ENCODE measurements at places on chromosomes 4 and X. TPM values are rescaled to one million over a fixed set of nuclear protein-coding genes. Genes with fewer than 3 reads are reported as not detected.

Gene ADAMTS3
- 4.2 TPM for total RNA-seq

Gene CDX4
- not detected for total RNA-seq

Gene GUCY1A1
- 0.48 TPM for total RNA-seq

GRCh38 chr4:41256131-41256739, 493 bp upstream of the UCHL1 start:
- peak overlapping the region; percentile 80 for H3K4me3 ChIP-seq
- H3K36me3 ChIP-seq: peaks cover 20% of the 10 kb centered on the region
- H3K4me1 ChIP-seq: peaks cover 17% of the 10 kb centered on the region
- H3K27me3 ChIP-seq: peaks cover 4% of the 10 kb centered on the region
- H3K27ac ChIP-seq: no peak overlapping the region
- DNase-seq: peak; percentile 57

- H3K27ac ChIP-seq: no peak overlapping the region
- H3K27me3 ChIP-seq: no peaks in the 10 kb centered on the region
- H3K4me1 ChIP-seq: no peaks in the 10 kb centered on the region
- DNase-seq: no peak
These were observed 609.5 kb upstream of the FAT1 start for GRCh38 chr4:187333151-187333550.

Gene MRPL1
- total RNA-seq: 31.7 TPM

DNA sequence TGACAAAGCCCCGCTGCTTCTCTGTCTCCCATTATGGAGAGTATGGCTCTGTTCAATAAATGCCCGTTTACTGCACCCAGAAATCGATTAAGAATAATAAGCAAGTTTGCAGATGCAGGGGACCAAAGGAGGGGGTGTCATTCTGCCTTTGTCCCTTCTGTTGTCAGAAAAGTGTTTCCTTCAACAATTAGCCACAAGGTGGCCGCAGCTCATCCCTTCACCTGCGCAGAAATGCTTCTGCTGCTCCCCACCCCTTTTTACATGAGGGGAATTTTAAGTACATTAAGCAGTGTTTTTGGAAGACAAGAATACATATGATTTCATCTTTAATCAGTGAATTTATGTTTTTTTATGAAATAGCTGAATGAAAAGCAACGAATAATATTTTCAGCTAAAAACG, 175.6 kb upstream of the ARX start:
- H3K27me3 ChIP-seq: no peaks in the 10 kb centered on the region
- H3K4me3 ChIP-seq: no peak overlapping the region
- no peaks in the 10 kb centered on the region for H3K36me3 ChIP-seq
- no peaks in the 10 kb centered on the region for H3K4me1 ChIP-seq
- DNase-seq: no peak

Gene GLRA3
- total RNA-seq: not detected

DNA sequence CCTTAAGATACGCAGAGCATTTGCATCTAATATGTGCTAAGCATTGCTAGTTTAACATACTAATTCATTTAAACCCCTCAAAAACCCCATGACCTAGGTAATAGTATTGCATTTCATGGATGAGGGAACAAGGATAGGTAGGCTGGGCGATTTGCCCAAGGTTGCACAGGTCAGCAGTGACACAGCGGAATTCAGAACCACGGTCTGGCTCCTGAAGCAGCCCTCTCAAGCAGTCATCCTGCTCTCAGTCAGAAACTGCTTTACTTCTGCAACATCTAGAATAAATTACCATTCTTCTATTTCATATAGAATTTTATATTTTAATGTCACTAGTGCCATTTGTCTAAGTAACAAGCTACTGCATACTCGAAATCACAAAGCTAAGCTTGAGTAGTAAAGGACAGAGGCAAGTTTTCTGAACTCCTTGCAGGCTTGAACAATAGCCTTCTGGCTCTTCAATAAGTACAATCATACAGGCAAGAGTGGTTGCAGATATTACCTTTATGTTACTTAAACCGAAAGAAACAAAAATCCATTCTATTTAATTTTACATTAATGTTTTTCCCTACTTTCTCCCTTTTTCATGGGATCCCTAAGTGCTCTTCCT, 555 bp upstream of the SPP1 start:
- no peak overlapping the region for H3K4me3 ChIP-seq
- H3K4me1 ChIP-seq: peaks cover 27% of the 10 kb centered on the region
- peak; percentile 34 for DNase-seq

Gene TRIM75
- total RNA-seq: not detected

GRCh38 chrX:39445336-39445735, 644.1 kb downstream of the MID1IP1 start:
- no peak overlapping the region for H3K4me3 ChIP-seq
- H3K27ac ChIP-seq: no peak overlapping the region
- peaks cover 2% of the 10 kb centered on the region for H3K27me3 ChIP-seq
- no peaks in the 10 kb centered on the region for H3K4me1 ChIP-seq
- no peaks in the 10 kb centered on the region for H3K36me3 ChIP-seq
- no peak for DNase-seq

DNA sequence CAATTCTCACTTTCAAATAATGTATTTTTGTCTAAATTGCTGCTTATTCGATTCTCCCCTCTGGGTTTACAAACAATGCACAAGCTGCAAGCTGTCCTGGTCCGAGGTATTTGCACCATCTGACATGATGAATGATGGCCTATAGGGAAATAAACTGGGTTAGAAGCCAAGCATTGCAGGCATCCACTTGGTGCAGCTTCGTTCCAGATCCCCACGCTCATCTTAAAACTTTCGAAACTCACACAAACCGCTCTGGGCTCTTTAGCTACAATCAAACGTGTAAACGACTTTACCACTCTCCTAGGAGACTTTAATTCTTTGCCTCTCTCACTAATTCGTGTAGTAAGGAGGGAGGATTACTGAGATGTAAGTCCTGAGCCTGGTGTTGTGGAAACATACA, 19.0 kb downstream of the PHKA2 start:
- no peak overlapping the region for H3K27ac ChIP-seq
- DNase-seq: no peak
- no peaks in the 10 kb centered on the region for H3K4me1 ChIP-seq
- no peaks in the 10 kb centered on the region for H3K36me3 ChIP-seq

GRCh38 chr4:15888515-15888914, 50.0 kb downstream of the FGFBP1 start:
- DNase-seq: peak; percentile 28
- H3K27ac ChIP-seq: no peak overlapping the region
- no peaks in the 10 kb centered on the region for H3K36me3 ChIP-seq
- no peaks in the 10 kb centered on the region for H3K27me3 ChIP-seq
- peaks cover 3% of the 10 kb centered on the region for H3K4me1 ChIP-seq

GRCh38 chrX:24877854-24878650, 137.7 kb downstream of the ARX start:
- H3K4me3 ChIP-seq: no peak overlapping the region
- peaks cover 2% of the 10 kb centered on the region for H3K4me1 ChIP-seq
- peak; percentile 20 for DNase-seq
- H3K36me3 ChIP-seq: no peaks in the 10 kb centered on the region

Gene DNAAF6
- not detected for total RNA-seq

DNA sequence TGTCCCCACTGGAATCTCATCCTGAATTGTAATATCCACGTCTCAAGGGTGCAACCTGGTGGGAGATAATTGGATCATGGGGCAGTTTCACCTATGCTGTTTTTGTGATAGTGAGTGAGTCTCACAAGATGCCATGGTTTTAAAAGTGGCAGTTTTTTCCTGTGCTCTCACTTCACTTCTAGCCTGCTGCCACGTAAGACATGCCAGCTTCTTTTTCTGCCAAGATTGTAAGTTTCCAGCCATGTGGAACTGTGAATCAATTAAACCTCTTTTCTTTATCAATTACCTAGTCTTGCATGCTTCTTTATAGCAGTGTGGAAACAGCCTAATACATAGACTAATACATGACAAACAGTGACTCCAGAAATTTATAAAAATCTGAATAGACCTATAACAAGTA, 1131.8 kb downstream of the PCDH7 start:
- no peaks in the 10 kb centered on the region for H3K4me1 ChIP-seq
- no peak overlapping the region for H3K4me3 ChIP-seq
- no peak overlapping the region for H3K27ac ChIP-seq
- no peak for DNase-seq

Gene CC2D2A
- 14.0 TPM for total RNA-seq

- H3K36me3 ChIP-seq: peaks cover 40% of the 10 kb centered on the region
- H3K4me1 ChIP-seq: no peaks in the 10 kb centered on the region
- H3K27me3 ChIP-seq: no peaks in the 10 kb centered on the region
- H3K27ac ChIP-seq: no peak overlapping the region
These were observed 107.6 kb upstream of the BMPR1B start for GRCh38 chr4:94650134-94650495.

Gene LANCL3
- 0.22 TPM for total RNA-seq

- H3K4me1 ChIP-seq: no peaks in the 10 kb centered on the region
- H3K27ac ChIP-seq: no peak overlapping the region
- H3K4me3 ChIP-seq: no peak overlapping the region
- no peaks in the 10 kb centered on the region for H3K27me3 ChIP-seq
- no peak for DNase-seq
These were observed 141.3 kb downstream of the CPE start for GRCh38 chr4:165520086-165520485.

DNA sequence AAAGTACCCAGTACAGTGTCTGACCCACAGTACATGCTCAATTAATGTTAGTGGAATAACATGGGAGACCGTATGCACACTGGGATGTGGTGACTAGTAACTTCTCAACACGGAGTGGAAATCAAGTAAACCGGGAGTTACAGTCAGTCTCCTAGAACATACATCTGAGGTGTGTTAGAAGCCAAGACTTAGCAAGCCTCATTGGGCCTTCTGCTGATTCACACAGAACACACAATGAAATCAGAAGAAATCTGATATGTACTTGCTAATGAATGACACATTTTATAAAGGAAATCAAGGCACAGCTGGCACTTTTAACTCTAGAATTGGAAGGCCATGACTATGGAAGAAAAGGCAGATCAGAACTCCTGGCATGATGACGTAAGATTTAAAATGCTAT, 13.0 kb downstream of the TRAPPC2 start:
- H3K4me3 ChIP-seq: no peak overlapping the region
- H3K36me3 ChIP-seq: peaks cover 5% of the 10 kb centered on the region
- no peak overlapping the region for H3K27ac ChIP-seq
- H3K27me3 ChIP-seq: no peaks in the 10 kb centered on the region
- DNase-seq: no peak

- peaks cover 10% of the 10 kb centered on the region for H3K27me3 ChIP-seq
- no peak for DNase-seq
- no peaks in the 10 kb centered on the region for H3K36me3 ChIP-seq
- peaks cover 3% of the 10 kb centered on the region for H3K4me1 ChIP-seq
These were observed 12.6 kb upstream of the NKX6-1 start for GRCh38 chr4:84511703-84512102.

- no peak overlapping the region for H3K4me3 ChIP-seq
- no peak for DNase-seq
- no peaks in the 10 kb centered on the region for H3K4me1 ChIP-seq
- H3K27me3 ChIP-seq: no peaks in the 10 kb centered on the region
These were observed 11.2 kb downstream of the IRAK1 start for GRCh38 chrX:154008521-154008920.

GRCh38 chr4:38499101-38499500, 164.9 kb upstream of the KLF3 start:
- no peaks in the 10 kb centered on the region for H3K27me3 ChIP-seq
- H3K27ac ChIP-seq: no peak overlapping the region
- DNase-seq: peak; percentile 65
- H3K4me1 ChIP-seq: no peaks in the 10 kb centered on the region
- H3K4me3 ChIP-seq: no peak overlapping the region

DNA sequence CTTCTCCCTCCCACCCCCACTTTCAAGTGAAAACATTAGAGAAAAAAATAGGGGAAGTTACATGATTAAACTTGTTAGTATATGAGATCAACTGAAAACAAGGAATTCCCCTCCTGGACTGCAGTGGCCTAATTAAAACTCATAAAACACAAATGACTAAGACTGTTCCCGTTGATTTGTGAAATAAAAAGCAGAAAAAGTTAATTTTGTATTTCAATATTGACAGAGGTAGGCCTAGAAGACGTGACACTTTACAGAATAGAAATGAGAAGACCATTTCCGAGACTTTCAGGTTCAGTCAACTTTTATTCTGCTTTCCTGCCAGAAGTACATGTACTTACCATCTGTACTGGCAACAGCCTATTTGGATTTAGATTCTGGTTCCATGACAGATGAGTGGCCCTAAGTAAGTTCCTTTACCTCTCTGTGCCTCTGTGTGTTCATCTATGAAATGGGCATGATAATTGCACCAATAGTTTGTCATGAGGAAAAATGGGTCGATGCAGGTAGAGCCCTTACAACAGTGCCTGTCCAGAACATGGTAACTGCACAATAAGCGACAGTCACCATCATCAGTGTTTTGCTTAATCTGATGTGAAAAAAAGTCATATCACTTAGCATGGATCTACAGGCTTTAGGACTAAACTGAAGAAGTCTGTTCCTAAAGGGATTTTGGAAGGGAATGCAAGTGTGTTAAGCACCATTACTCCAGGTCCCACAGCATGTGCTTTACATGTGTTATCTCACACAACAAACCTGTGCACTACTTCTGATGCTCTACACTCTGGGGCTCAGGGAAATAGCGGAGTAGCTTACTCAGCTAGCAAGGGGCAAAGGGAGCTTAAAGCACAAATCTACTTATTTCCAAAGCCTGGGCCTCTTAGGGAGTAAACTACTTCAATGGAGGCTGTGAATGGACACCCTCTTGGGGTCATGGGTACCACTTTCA, 562.3 kb upstream of the DIPK2B start:
- peaks cover 46% of the 10 kb centered on the region for H3K36me3 ChIP-seq
- peak; percentile 27 for DNase-seq
- no peaks in the 10 kb centered on the region for H3K27me3 ChIP-seq
- peaks cover 55% of the 10 kb centered on the region for H3K4me1 ChIP-seq
- H3K27ac ChIP-seq: peak overlapping the region; percentile 53
- H3K4me3 ChIP-seq: peak overlapping the region; percentile 39

- no peaks in the 10 kb centered on the region for H3K36me3 ChIP-seq
- H3K4me3 ChIP-seq: no peak overlapping the region
- H3K27ac ChIP-seq: peak overlapping the region; percentile 30
- H3K4me1 ChIP-seq: peaks cover 6% of the 10 kb centered on the region
- H3K27me3 ChIP-seq: no peaks in the 10 kb centered on the region
These were observed 20.5 kb downstream of the HADH start for GRCh38 chr4:108010167-108010566.

DNA sequence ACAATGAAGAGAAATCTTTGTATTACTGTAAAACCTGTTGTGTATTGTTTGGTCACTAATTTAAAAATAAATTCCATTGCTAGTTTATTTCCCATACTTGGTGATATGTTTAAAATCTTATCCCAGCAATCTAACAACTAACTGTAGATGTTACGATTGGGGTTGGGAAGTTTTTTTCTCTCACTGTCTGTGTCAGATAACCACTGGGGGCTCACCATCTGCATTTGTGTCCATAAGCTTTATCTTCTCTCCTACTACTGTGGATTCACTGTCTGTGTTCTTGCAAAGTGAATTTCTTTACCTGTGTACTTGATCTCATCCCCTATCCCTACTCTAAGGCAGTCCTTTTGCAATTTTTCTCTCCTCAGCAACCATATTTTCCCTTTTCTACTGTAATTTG, 81.3 kb downstream of the STIM2 start:
- no peak for DNase-seq
- no peaks in the 10 kb centered on the region for H3K27me3 ChIP-seq
- no peak overlapping the region for H3K27ac ChIP-seq
- no peaks in the 10 kb centered on the region for H3K4me1 ChIP-seq

GRCh38 chr4:125951261-125951887, 636.6 kb downstream of the FAT4 start:
- no peak overlapping the region for H3K4me3 ChIP-seq
- H3K27ac ChIP-seq: no peak overlapping the region
- DNase-seq: peak; percentile 54
- H3K27me3 ChIP-seq: no peaks in the 10 kb centered on the region

Gene PABPC5
- total RNA-seq: 2.4 TPM

All from astrocyte (in vitro differentiated cells and primary cell).